ENCODE measurements at places on chromosomes 5 and 9.

- DNase-seq = no peak
These were observed 18.0 kb upstream of the SMC2 start for GRCh38 chr9:104075801-104076753.

DNA sequence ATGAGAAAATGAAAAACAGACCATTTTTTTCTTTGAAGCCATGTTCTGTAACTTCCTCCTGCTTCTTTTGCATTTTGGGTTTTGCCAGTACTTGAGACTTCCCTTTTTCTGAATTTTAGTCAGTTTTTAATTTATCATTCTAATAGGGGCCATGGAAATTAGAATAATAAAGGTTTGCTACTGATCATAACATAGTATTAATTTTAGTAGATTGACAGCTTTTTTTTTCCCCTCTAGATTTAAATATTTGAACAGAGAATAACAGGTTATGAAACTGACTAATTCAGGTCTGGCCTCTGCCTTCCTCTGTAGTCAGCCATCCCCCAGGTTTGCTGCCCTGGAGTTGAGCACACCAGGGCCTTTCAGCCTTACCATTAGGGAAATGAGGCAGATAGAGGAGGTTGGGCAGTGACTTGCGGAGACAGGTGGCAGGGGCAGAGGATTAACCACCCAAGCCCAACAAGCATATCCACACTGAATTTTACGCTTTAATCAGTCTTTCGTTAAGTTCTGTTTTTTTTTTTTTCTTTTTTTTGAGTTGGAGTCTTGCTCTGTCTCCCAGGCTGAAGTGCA lies 80.1 kb upstream of the TNFAIP8 start:
- no peak for DNase-seq

GRCh38 chr9:126684965-126685465 lies 71.3 kb downstream of the LMX1B start:
- no peak for DNase-seq

DNA sequence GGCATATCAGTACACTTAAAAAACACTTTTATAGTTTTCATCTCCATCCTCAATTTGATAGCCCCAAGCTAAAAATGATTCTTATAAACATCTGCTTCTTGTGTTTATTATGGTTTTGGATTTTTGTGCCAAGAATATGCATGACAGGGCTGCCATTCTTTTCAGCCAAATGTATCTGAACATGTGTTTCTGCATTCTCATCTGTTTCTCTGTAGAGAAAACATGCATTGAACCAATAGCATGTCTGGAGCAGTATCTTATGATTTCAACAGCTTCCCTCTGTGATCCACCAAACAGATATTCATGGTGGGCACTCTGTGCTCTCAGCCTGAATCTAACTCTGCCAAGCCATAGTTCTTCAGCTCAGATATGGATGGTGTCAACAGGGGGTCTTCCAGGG lies 99.3 kb upstream of the ERCC6L2 start:
- no peak for DNase-seq

DNA sequence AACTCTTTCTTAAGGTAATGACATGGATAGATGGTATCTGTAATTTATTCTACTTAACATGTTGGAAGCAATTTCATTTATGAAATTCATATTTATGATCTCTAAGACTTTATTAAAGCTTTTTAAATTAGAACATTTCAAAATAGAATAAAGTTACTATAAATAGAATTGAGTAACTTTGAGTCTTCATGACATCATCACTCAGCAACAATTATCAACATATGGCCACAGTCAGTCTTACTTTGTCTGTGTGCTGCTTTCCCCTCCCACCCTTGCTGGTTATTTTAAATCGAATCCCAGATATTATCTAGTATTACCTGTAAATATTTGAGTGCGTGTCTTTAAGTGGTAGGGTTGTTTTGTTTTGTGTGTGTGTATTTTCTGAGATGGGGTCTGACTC lies 65.2 kb downstream of the IPO11 start:
- DNase-seq = no peak

DNA sequence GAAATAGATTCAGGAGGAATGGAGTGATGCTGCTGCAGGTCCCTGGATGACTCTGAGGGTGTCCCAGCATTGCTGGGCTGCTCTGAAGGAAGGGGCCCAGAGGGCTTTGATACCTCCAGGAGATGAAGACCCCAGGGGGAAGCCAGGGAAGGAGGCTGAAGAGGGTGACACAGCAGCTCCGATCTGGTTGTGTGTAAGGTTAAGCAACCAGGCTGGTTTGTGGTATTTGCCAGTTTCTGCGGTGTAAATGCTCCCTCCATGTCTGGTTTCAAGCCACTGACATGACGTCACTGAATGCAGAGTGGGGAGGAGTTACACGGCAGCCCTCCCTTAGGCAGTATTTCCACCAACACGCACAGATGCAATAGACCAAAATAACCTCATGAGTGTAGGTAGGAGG lies 40.0 kb upstream of the ORM1 start:
- DNase-seq = no peak

- peak; percentile 38 for DNase-seq
These were observed at the start of gene BSPRY for GRCh38 chr9:113349445-113350094. TSS of gene BSPRY (plus strand) at chr9:113349541. CDS start at chr9:113349580, 39 bp downstream.

- no peak for DNase-seq
These were observed 4.6 kb upstream of the PHYHD1 start for GRCh38 chr9:128916204-128916603.

DNA sequence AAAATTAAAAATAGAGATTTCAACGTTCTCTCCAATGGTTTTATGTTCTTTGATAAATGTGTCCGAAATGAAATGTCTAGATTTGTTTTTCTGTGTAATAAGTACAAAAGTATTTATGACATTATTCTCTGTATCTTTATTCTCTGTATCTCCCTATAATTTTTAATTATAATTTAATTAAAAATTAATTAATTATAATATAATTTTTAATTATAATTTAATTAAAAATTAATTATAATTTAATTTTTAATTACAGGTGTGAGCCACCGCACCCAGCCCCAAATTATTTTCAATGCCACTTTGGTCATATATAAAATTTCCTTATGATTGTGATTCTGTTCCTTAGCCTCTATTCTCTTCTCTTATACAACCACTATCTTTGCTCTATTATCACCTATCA lies 28.2 kb downstream of the SPATA31C2 start:
- DNase-seq = no peak
